ENCODE measurements at places on chromosomes 2 and 18.

GRCh38 chr2:176638167-176639015 lies 369.1 kb downstream of the MTX2 start:
- DNase-seq = peak; percentile 69

DNA sequence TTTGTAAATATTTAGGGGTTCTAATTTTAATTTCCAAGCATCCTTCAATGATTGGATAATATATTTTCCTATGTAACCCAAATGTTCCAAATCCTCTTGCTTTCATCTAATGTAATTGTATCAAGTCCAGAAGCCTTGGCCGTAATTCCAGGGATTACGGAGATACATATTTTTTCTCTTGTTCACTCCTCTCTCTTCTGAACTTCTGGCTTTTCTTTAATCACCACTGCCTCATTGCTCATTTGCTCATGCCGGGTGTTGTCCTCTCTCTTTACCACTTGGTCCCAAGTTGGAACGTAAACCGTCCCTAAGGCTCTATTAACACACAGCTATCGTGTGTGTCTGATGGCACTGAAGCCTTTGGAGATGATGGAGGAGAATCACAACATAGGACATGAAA lies 188.7 kb upstream of the COL3A1 start:
- DNase-seq = no peak

DNA sequence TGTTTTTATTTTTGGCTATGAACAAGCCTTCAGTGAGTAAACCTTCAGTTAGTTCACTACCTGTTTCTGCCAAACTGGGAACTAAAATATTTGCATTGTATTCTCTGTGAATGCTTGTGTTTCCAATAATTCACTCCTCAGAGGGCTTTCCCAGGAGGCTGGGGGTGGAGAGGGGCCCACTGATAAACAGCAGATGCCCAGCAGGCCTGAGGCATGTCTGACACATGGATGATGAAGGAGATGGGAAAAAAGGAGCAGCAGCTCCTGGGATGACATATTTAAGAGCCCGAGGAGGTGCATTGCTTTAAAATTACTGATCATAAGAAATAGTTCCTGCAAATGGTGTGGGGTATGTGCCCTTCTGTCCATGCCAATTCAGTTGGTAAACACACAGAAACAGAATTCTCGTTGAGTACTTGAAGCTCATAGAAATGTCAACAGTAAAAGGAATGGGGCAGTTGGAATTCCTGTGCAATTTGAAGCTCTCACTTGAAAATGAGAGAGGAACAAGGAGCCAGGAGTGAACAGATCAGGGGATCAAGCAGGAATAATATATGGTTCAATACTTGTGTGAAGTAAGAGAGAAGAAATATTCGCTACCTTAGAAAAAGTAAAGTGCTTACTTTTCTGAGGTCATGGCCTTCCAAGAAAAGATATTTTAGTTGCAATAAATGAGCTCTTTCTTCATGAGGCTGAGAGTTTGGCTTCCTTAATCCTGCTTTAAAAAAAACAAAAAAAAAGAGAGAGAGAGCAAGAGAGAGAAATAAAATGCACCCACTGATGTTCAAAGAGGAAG lies 22.0 kb upstream of the HNMT start:
- no peak for DNase-seq

DNA sequence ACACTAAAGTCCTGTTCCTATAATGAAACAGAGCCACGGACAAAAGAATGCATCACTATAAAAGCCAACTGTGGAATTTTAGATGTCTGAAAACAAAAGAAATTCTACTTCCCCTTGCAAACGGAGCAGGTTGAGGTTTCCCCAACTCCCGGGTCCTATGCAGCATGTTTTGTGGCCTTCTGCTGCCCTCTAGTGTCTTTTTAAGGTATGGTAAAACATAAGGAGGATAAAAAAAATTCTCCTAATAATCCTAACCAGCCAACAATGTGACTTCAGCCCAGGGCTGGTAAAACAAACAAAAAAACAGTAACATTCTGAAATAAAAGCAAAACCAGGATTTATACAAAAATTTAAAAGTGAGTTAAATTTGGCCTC lies 539.5 kb downstream of the NRXN1 start:
- peak; percentile 57 for DNase-seq

GRCh38 chr2:86372641-86373502 lies 35.4 kb upstream of the REEP1 start:
- peak; percentile 61 for DNase-seq

DNA sequence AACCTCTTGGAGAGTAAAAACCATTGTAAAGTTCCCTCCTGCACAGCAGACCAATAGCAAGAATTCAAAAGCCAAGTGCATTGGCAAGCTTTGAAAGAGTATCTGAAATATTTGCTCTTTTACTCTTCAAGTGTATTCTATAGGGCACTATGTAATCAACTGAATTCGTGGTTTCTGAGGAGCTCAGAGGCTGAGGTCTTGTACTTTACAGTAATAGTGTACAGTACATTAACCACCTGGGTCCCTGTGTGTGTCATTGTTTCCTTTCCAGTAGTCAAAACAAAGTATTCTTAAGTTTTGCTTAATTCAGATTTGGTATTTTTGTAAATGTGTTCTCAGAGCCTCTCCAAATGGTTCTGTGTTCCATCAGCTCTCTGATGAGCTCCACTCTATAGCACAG lies 769.7 kb downstream of the LRRTM4 start:
- no peak for DNase-seq
